Cortex of kidney (tissue), 1 donor: ENCODE measurements at places on chromosomes 3 and 15.

DNA sequence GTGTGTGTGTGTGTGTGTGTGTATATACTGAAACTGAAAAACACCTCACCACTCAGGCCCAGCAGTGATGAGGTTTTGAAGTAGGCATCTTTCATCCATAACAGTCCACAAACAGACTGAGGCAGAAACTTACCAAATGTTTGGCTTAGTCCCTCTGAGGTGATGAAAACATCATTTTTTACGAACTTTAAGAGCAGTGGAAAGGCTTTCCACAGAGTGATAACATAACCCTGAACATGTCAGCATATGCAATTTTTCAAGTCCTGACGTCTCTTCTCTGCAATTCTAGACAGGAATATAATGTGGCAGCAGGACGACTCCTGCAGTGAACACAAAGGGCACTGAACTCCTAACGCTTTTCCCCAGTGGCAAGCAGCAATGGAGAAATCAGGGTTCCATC lies 247.0 kb upstream of the THBS1 start:
- DNase-seq: no peak

- no peak for DNase-seq
Observed at GRCh38 chr3:106518516-106518915, 649.7 kb upstream of the CBLB start.

DNA sequence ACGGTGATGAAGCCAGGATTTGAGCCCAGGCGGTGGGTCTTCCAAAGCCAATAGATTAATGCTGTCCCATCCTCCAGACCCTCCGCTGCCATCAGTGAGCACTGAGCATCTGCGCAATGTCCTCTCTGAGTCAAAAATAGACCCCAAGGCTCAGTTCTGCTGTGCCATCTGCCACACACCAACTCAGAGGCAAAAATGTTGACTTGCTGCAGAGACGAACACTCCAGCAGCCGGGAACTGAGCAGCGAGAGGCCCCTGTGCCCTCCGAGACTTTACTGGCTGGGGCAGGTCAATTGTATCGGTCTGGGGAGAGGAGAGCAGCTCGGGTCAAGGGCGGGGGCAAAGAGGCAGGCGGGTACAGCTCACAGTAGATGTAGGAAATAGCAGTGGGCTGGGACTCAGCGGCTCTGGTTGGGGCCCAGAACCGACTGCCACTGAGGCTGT lies 41.5 kb upstream of the ATP2B2 start:
- DNase-seq: no peak

- no peak for DNase-seq
Observed at GRCh38 chr3:114649331-114649730, 355.5 kb downstream of the TIGIT start.

DNA sequence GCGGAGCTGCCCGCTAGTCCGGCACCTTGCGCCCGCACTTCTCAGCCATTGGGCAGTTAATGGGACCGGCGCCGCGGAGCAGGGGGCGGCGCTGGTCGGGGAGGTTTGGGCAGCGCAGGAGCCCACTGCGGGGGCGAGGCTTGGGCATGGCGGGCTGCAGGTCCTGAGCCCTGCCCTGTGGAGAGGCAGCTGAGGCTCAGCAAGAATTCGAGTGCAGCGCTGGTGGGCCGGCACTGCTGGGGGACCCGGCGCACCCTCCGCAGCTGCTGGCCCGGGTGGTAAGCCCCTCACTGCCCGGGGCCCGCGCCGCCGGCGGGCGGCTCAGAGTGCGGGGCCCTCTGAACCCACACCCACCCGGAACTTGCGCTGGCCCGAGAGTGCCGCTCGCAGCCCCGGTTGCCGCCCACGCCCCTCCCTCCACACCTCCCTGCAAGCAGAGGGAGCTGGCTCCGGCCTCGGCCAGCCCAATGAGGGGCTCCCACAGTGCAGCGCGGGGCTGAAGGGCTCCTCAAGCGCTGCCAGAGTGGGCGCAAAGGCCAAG lies 835.0 kb downstream of the TBL1XR1 start:
- no peak for DNase-seq

- DNase-seq: no peak
Observed at GRCh38 chr15:81945014-81945615, 100.7 kb downstream of the MEX3B start.

DNA sequence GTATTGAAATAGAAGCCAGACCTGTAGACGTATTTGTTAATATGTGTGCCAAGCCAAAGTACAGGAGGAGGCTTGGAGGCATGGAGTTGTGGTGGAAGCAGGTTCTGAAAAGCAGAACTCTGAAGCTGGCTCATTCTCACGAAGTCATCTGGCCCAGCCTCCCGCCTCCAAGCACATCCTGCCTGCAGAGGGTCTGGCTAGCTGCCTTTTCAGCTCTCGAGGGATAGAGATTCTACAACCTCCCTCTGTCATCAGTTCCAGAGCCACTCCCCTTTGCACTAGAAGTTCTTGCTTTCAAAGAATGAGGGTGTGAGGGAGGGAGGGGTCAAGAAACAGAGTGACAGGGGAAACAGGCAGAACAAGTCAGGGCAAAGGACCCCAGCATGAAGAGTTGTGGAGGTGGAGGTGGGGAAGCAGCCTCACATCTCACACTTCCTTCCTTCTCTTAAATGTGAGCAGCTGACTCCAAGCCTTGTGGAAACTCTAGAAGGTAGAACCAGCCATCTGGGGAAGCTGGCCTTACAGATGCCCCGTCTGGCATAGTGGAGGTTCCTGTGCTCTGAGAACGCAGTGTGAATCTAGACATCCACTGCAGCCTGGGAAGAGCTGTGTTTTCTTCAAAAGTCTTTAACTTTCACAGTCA lies 95.3 kb downstream of the SLC49A4 start:
- DNase-seq: no peak

- DNase-seq: no peak
Observed at GRCh38 chr15:91496754-91497691, 356.5 kb upstream of the SLCO3A1 start.

- DNase-seq: no peak
Observed at GRCh38 chr15:70767667-70768066, 4.3 kb upstream of the UACA start.

DNA sequence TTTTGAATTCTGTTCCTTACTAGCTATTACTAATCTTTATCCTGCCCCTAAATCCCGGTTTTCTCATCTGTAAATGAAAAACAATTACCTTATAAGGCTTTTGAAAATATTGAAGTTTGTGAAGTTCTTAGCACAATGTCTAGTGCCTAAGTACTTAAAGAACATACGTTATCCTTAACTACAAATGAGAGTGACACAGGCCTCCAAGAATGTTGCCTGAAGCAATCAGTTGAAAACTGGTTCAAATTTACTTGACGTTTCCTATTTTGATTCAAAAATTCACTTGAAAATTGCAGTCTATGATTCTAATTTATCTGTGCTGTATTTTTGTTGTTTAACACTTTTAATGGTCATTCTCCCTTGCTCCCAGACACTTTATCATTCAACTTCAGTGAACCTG lies 3.2 kb downstream of the SENP7 start:
- DNase-seq: no peak

DNA sequence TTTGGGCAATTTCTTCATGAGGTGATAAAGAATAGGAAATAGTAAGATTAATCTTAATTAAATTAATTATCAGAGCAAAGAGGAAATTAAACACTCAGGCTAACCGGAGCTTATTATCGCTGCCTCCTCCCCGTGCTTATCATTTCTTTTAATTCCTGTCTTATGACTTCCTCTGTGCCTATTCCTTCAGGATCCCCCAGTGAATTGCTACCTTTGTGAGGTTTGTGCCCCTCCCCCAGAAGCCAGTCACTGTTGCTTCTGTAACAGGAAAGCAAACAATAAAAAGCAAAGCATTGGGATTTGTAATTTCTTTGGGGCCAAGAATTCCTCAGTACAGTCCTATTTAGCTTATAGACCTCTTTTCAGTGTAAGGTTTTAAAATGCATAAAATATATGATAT lies 164.5 kb downstream of the CADPS start:
- DNase-seq: no peak

DNA sequence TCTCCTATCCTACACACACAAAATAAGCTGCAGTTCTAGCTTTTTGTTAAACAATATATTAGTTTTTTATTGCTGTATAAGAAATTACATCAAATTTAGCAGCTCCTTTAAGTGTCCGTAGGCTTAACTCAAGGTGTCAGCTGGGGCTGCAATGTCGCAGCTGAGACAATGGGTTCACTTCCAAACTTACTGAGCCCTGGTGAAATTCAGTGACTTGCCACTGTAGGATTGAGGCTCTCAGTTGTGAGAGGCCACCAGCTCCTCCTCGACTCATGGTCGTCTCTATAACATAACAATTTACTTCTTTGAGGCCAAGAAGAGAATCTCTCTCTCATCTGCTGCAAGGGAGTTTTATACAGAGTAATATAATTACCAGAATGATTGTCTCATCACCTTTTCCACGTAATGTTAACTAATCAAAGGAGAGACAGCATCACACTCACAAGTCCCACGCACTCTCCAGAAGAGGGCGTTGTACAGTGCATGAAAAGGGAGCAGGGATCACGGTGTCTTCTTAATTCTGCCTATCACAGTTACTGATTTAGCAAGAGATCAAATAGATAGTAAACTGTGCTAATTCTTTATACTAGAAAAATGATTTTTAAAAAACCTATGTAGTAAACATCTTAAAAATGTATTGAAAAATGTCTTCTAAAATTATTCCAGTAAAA lies 735.6 kb upstream of the GBE1 start:
- DNase-seq: no peak

- DNase-seq: no peak
Observed at GRCh38 chr15:63439536-63440264, 58.1 kb upstream of the CA12 start.

DNA sequence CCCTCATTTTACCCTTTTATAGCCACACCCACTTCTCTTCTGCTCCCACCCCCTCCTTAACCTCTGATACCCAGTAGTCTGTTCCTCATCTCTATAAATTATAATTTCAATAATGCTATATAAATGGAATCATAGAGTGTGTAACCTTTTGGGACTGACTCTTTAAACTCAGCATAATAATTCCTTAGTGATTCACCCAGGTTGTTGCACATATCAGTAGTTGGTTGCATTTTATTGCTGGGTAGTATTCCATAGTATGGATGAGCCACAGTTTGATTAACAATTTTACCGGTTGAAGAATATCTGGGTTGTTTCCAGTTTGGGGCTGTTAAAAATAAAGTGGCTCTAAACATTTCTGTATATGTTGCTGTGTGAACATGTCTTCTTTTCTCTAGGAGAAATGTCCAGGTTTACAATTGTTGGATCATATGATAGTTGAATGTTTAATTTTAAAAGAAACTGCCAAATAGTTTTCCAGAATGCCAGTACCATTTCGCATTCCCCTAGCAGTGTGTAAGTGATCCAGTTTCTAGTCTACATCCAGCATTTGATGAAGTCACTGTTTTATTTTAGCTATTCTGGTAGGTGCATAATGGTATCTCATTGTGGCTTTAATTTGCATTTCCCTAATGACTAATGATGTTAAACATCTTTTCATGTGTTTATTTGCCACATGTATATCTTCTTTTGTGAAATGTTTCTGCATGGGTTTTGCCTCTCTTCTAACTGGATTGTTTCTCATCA lies 68.5 kb downstream of the VPS8 start:
- DNase-seq: no peak

- no peak for DNase-seq
Observed at GRCh38 chr3:197907196-197907595, 42.8 kb upstream of the RPL35A start.
